ENCODE measurements at places on chromosomes 2 and 18.
A peak's percentile ranks its signal among the peaks of the same experiment; 100 is the strongest.

DNA sequence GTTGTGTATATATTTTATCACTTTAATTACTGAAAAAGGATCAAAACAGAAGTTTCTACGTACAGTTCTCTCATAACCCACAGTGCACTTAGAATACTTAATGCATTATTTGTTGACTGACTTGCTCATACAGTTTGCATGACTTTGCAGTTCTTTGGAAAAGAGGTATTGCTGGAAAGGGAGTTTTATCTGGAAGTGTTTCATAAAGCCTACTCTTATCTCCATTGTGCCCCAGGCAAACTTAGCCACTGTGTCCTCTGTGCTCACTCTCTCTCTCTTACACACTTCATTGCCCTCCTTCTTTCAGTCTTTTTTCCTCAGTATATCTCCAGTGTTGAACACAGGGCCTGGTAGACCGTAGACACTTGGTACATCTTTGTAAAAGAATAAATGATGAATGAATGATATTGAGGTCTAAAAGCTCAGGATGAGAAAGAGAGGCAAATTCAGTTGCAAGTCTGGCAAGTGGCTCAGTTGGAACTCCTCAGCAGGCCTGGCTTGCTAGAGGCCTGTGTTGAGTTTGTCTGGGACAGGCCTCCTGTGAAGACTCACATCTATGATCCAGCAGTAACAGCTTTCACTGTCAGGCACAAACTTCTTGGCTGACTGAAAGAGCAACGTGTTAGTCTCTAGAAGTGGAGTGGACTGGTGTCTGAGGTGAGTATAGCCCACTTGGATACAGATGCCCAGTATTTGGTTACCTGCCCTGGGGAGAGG is 56.1 kb downstream of the SETBP1 start:
- DNase-seq: no peak

DNA sequence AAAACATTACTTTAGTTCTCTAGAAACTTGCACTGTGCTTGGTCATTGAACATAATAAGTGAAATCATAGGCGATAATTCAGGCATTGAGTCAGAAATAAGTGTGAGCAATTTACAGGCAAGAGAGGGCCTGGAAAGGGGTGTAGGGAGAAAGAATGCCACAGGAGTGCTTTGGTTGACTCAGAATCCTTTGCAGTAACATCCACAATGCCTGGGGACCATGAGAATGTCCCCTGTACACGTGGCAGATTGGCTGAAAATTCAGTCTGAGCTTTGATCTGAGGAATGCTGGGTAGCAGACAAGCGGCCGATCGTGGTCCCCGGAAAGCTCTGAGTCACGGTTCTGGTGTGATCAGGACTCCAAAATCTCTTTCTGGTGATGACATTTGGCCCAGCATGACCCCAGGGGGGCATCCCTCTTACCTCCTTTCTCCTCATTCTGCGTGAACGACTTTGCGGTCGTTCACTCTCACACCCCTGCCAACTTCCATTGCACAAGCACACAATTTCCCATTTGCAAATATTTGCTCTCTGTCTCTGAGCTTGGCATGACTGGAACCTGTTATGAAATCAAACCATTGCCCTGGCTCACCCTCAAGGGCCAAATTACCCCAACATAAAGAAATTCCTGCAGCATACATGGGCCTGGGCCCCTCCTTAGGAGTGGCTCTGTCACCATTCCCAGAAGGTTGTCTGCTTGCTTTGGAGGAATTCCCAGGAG is 305.0 kb upstream of the EPAS1 start:
- DNase-seq: no peak

- DNase-seq: peak; percentile 30
Measured at GRCh38 chr2:55961318-55961911, 37.8 kb upstream of the EFEMP1 start.

DNA sequence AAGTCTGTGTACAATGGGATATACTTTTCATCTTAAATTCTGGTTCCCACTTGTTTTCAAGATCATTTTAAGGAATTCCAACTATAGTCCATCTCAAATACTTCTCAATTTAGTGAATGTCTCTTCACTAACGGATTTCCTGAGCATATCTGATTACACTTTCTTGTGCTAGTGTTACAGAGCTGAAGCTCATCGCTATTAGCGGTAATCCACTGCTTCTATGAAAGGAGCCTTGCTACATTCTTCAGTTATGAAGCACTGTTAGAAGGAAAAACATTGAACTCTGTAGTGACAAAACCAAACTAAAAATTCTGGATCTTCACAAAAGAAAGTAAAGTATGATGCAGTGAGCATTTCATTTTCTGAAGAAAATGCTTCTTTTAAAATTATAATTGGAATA is 72.0 kb downstream of the AGPS start:
- DNase-seq: no peak

- no peak for DNase-seq
Measured at GRCh38 chr2:37916512-37917082, 8.5 kb upstream of the RMDN2 start.
